Esophagus muscularis mucosa (tissue), 4 donors: ENCODE measurements at places on chromosomes 13 and 19. TPM values are rescaled to one million over a fixed set of nuclear protein-coding genes. Genes with fewer than 3 reads are reported as not detected.

- DNase-seq: no peak
- no peak overlapping the region for H3K4me3 ChIP-seq
Measured at GRCh38 chr13:39862900-39863299, 207.4 kb downstream of the COG6 start.

MATK gene
- 2.0 TPM for total RNA-seq

DNA sequence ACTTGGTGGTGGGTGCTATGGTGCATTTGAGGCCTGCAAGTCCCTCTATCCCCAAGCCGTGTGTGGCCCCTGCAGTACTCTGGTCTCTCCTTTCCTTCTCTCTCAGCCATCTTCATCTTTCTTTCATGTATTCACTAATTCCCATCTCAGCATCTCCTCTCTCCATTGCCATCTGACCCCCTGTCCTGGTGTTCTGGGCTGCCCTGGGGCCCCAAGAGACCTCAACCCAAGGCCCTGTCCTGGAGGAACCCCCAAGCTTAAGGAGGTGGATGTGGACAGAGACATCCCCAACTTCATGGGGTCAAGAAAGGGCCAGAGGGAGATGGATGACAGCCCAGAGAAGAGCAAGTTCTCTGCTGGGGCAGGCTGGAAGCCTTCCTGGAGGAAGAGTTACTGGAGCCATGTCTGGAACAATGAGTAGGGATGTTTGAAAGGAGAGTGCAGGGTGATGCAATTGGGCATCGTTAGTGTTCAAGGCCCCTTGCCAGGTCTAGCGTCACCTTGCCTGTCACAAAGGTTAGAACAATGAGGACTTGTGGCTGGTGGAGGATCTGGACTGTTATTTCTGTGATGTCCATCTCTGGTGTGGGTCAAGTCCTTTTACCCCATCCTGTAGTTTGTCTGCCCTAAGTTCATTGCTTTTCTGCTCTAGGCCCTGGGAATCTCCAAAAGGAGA is 3.5 kb downstream of the CYP4F3 start:
- DNase-seq: peak; percentile 75
- H3K27ac ChIP-seq: no peak overlapping the region
- H3K36me3 ChIP-seq: no peaks in the 10 kb centered on the region
- H3K27me3 ChIP-seq: no peaks in the 10 kb centered on the region
- no peak overlapping the region for H3K4me3 ChIP-seq
- no peaks in the 10 kb centered on the region for H3K4me1 ChIP-seq

GRCh38 chr13:92403606-92404005 is 823.0 kb upstream of the GPC6 start:
- no peaks in the 10 kb centered on the region for H3K4me1 ChIP-seq
- H3K4me3 ChIP-seq: no peak overlapping the region
- DNase-seq: no peak
- no peak overlapping the region for H3K27ac ChIP-seq
- H3K36me3 ChIP-seq: no peaks in the 10 kb centered on the region
- no peaks in the 10 kb centered on the region for H3K27me3 ChIP-seq

DNA sequence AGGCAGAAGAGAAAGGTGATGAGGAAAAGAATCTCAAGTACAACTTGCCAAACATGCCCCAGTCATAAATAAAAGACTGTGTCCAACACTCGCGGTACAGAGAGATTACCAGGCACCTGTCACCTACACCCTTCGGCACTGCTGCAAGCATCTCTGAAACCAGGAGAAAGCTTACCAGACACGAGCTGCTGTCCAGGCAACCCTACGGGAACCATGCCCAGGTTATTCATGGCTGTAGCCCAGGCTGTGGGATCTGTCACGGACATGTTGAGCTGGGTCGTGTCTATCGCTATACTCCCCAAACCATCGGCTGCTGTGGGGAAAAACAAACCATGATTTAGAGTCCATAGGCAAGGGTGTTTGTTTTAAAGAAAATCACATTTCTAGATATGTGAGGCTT is 375.0 kb downstream of the ENOX1 start:
- H3K36me3 ChIP-seq: no peaks in the 10 kb centered on the region
- H3K4me3 ChIP-seq: no peak overlapping the region
- H3K4me1 ChIP-seq: peaks cover 19% of the 10 kb centered on the region
- H3K27me3 ChIP-seq: no peaks in the 10 kb centered on the region
- no peak for DNase-seq

DNA sequence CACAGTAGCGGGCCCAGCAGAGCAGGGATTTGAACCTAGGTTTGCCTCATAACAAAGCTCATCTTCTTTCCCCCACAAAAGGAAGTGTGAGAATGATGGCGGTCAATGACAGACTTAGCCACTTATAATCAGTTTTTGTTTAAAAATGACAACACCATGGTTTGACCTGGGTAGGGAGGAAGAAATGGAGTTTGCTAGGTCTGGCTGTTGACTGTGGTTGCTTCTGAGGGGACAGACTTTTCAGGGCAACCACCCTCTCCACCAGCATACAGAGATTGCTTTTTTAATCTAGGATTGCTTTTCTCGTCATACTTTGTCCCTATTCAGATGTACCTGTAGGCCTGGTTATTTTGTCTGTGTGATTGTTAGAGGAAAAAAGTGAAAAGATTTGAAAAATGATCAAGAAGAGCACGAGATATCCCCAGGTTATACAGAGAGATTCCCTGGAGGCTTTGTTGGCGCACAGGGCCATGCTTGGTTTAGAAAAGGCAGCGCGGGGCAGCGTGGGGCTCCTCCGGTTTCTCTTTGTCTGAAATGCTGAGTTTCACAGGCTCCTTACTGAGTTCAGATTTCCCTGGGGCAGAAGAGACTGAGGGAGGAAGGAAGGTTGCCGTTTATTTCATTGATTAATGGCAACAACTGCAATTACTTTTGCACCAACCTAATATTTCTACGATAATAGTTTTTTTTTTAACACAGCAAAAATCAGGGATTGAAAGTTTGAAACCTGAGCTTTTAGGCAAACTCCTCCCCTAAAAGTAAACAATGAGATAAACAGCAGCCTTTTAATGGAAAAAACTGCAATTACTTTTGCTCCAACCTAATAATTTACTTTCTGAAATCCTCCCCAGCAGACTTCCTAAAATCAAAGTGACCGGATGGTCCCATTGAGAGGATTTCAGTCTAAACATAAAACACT is 97.0 kb upstream of the RNF113B start:
- H3K4me3 ChIP-seq: no peak overlapping the region
- DNase-seq: no peak
- no peaks in the 10 kb centered on the region for H3K36me3 ChIP-seq

DNA sequence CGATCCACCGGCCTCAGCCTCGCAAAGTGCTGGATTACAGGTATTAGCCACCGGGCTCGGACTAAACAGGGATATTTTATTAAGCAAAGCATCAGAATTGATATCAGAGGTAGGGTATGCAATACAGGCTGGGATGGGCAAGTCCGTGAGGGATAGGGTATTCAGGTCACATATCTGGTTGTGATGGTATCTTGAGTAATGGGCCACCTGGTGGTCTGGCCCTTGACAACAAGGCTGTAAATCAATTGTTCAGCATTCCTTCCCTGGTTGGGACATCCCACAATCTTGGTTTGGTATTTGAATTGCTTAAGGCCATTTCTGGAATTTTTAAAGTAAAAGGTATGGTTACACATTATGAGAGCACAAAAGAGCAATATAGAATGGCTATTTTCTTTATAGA is 1588.0 kb downstream of the SLITRK1 start:
- H3K27me3 ChIP-seq: no peaks in the 10 kb centered on the region
- H3K4me3 ChIP-seq: no peak overlapping the region
- no peaks in the 10 kb centered on the region for H3K4me1 ChIP-seq
- DNase-seq: no peak
- H3K36me3 ChIP-seq: no peaks in the 10 kb centered on the region

GRCh38 chr19:33622505-33622808 is 704 bp downstream of the CHST8 start:
- H3K27ac ChIP-seq: no peak overlapping the region
- DNase-seq: no peak
- peaks cover 28% of the 10 kb centered on the region for H3K27me3 ChIP-seq
- peaks cover 22% of the 10 kb centered on the region for H3K4me1 ChIP-seq
- H3K36me3 ChIP-seq: no peaks in the 10 kb centered on the region

TSSK6 gene
- total RNA-seq: 1.5 TPM

DNA sequence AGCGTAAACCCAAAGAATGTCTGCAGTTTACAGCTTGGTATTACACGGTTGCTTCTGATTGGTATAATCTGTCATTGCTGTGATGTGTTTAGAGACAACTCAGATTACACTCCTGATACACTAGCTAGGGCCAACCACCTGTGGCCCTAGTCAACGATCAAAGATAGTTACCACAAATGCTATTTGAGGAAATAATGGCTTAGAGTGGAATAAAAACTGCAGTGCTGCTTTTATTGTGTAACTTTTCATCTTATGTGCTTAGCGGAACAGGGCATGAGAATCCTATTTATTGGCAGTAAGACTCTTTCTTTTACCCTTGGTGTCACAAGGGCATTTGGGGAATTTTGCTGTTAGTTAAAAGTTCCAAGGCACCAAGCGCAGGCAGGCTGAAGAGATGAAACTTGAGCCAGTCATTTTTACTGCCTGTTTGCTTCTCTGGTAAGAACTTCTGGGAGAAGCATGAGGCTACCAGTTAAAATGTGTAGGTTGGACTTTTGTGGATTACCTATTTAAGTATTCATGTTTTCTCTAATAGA is 363.3 kb downstream of the KCNRG start:
- no peaks in the 10 kb centered on the region for H3K4me1 ChIP-seq
- no peak overlapping the region for H3K27ac ChIP-seq
- peak; percentile 47 for DNase-seq
- H3K36me3 ChIP-seq: no peaks in the 10 kb centered on the region
- H3K4me3 ChIP-seq: no peak overlapping the region
- no peaks in the 10 kb centered on the region for H3K27me3 ChIP-seq

DNA sequence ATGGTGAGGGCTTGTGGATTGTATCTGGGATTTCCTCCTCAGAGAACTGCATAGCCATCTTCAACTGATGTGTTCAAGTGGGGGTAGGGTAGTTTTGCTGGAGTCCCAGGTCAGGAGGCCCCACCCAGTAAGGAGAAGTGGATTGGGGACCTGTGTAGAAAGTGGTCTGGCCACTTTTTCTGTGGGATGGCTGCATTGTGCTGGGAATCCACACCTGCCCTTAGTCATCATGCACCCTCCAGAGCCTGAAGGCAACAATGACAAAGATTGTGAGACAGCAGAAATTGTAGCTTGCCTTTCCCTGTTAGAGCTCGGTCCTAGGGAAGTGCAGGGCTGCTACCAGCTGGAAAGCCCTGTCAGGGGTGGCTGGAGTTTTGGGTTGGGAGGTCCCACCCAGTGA is 255.4 kb downstream of the NDFIP2 start:
- H3K4me3 ChIP-seq: no peak overlapping the region
- no peak overlapping the region for H3K27ac ChIP-seq
- H3K27me3 ChIP-seq: no peaks in the 10 kb centered on the region
- H3K4me1 ChIP-seq: peaks cover 9% of the 10 kb centered on the region

ZNF616 gene
- 3.0 TPM for total RNA-seq

- H3K27ac ChIP-seq: no peak overlapping the region
- no peaks in the 10 kb centered on the region for H3K27me3 ChIP-seq
- H3K4me1 ChIP-seq: no peaks in the 10 kb centered on the region
- no peak overlapping the region for H3K4me3 ChIP-seq
- no peak for DNase-seq
Measured at GRCh38 chr13:70088926-70089325, 18.7 kb upstream of the ATXN8OS start.

GRCh38 chr13:60893801-60894200 is 496.8 kb downstream of the TDRD3 start:
- H3K4me1 ChIP-seq: no peaks in the 10 kb centered on the region
- no peaks in the 10 kb centered on the region for H3K27me3 ChIP-seq
- no peak for DNase-seq
- no peak overlapping the region for H3K4me3 ChIP-seq
- no peaks in the 10 kb centered on the region for H3K36me3 ChIP-seq

DNA sequence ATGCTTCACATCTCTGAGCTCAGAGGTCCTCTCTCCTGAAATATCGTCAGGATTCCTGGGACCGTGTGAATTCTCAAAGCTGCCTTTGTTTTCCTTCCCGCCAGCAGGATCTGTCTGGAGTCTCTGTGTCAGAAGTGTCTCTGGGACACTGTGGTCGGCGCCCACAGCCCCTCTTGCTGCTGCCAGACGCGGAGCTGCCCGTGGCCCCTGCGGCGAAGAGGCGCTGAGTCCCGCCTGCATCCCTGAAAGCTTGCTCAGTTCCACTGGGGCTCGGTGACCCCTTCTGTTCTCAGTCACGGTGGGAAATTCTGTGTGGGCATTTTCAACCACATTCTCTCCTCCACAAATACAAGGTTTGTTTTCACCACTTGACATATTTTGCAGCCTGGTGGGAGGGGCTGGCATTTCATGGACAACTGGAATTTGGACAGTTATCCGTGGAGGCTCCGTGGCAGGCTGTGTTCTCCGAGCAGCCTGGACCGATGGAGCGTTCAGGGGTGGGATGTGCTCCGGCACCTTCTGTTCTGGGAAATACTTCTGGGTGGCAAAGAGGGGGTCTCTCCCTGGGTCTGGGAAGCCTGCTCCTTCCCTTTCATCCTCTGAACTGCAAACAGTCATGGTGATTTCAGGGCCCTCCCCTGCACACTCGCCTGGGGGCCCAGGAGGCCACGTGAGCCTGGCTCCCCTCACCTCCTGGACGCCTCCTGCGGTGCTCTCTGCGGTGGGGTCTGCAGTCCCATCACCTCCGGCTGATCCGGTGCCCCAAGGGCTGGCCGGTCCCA is 42.6 kb upstream of the GRTP1 start:
- no peaks in the 10 kb centered on the region for H3K36me3 ChIP-seq
- H3K27ac ChIP-seq: no peak overlapping the region
- H3K27me3 ChIP-seq: peaks cover 72% of the 10 kb centered on the region
- peaks cover 20% of the 10 kb centered on the region for H3K4me1 ChIP-seq
- DNase-seq: no peak

CAPN12 gene
- 0.83 TPM for total RNA-seq

DNA sequence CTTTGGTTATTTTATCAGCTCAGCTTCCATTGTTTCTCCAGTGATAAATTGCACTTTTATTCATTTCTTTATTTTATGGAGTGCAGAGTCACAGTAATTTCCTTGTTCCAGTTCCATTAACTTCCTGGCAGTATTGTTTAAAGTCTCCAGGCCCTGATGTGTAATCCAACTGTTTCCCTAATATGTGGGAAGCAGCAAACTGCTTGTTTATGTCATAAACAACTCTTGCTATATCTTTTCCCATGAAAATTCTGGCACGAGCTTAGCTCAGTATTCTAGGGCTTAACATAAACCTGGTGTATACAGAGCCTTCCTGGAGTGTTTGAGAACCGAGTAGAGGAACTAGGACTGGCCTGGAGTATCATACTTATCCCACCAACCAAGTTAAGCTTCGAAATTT is 83.5 kb upstream of the ARGLU1 start:
- no peak overlapping the region for H3K4me3 ChIP-seq
- no peaks in the 10 kb centered on the region for H3K36me3 ChIP-seq
- no peaks in the 10 kb centered on the region for H3K27me3 ChIP-seq
- no peak overlapping the region for H3K27ac ChIP-seq
- H3K4me1 ChIP-seq: no peaks in the 10 kb centered on the region

GRCh38 chr13:67421475-67421874 is 191.3 kb upstream of the PCDH9 start:
- no peaks in the 10 kb centered on the region for H3K4me1 ChIP-seq
- H3K36me3 ChIP-seq: no peaks in the 10 kb centered on the region
- no peak for DNase-seq
- H3K27me3 ChIP-seq: no peaks in the 10 kb centered on the region
- no peak overlapping the region for H3K4me3 ChIP-seq

- peak; percentile 97 for DNase-seq
- H3K4me3 ChIP-seq: peak within 1 kb of the TSS; percentile 76
- peaks cover 48% of the 10 kb centered on the region for H3K36me3 ChIP-seq
- H3K27ac ChIP-seq: peak within 1 kb of the TSS; percentile 99
Measured at GRCh38 chr19:3761382-3762129, at the start of gene APBA3. TSS of gene APBA3 (minus strand) at chr19:3761692. CDS start at chr19:3760264, 1,428 bp downstream.
